ENCODE measurements at places on chromosomes 12 and 14. TPM values are rescaled to one million over a fixed set of nuclear protein-coding genes. Genes with fewer than 3 reads are reported as not detected.

DNA sequence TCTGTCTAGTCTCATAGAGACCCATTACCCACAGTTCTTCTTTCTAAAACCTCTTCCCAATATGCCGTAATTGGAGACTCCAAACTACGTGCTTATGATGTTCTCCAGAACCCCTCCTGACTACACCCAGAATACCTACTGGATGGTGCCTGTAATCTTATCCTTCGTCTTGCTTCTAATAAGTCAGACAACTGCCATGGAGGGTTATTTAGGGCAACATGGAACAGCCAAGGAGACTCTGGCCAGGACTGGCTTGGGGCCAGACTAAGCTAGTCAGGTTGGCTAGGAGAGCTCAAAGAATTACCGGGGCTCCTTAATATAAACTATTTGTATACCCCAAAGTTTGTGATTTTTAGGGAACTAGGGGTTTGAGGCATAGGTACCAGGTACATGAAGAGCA, 6.8 kb downstream of the PFKM start:
- DNase-seq, result no peak

Gene SAMD15
- total RNA-seq, result 0.25 TPM

- no peak for DNase-seq
Observed at GRCh38 chr12:17062267-17063036, 456.5 kb upstream of the LMO3 start.

Gene RNASE3
- total RNA-seq, result not detected

Gene KRT80
- not detected for total RNA-seq

DNA sequence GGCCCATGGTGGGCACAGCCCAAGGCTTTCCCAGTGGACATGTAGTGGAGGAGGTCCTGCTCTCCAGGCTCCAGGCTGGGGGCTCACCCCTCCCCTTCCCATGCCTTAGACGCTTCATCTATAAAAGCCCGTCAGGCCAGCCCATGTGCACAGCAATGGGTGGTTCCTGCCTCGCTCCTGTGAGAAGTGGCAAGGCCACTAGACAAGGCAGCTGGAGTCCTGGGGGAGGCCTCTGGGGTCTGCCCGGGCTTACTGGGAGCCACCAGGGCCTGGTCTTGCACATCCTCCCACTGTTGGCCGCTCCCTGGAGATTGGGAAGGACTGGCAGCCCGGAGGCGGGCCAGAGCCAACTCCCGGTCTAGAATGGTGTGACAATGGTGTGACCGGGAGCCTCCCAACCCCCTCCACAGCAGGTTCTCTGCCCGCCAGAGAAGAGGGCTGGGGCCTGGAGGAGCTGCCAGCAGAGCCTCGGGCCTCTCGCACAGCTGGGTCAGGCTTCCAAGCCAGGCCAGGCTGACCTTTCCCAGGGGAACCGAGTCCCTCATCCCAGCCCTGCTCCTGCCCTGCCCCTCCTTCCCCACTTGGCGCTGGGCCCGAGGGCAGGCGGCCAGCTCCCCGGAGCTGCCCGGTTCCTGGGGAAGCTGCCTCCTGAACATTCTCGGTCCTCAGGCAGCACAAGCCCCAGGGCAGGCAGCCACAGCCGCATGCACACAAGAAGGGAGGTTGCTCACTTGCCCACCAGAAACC, 97.9 kb downstream of the RFLNA start:
- no peak for DNase-seq

DNA sequence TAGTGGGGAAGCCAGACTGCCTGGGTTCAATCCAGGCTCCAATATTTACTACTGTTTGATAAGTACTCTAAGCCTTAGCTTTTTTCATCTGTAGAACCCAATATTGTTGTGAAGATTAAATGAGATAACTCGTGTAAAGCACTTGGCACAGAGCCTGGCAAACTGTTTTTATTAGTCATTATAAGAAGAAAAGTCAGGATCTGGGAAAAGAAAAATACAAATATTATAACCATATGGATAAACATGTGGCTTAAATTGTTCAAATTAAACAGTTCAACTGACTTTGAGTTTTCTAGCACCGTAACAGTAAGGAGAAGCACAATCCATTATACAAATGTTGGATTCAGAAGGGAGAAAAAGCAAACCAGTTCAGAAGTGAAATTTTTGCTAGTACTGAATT, 22.0 kb upstream of the CDK17 start:
- DNase-seq, result no peak

All from activated CD4-positive, alpha-beta memory T cell treated with anti-CD3 and anti-CD28 coated beads, Interleukin-2, amount 10 ng/mL, durations not matched to agents 7 days and 5 days (primary cell).